ENCODE measurements at places on chromosomes 13 and 19.
A peak's percentile ranks its signal among the peaks of the same experiment; 100 is the strongest.

DNA sequence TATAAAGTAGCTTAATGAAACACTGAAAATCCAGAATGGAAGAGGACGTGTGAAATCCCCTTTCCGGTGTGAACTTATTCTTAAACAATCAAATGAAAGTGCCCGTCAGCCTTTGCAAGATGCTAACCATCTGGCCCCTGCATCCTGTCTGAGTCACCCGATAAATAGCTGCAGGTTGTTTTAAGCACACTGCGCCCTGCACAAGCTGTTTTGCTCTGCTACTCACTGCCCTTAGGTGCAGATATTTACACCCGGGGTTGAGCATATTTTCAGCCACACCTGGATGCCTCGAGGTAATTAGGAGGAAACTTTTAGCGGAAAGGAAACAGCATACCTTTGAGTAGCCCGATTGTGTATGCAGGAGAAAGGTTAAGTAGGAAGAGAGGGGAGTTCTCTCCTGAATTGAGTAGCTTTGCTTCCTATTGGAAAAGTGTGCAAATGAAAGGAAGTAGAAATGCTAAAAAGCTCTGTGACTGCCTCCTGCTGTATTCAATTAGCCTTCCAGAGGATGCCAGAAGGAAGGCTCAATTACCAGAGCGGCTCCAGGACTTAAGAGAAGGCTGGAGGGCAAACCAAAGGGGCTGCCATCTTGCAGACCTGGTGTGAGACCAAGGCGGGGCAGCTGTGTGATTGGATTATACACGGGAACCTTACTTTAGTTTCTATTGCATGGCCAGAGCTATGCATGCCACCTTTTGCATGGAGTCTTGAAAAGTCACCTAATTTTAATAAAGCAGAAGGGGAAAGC, 42.5 kb downstream of the IRS2 start:
- DNase-seq, result peak; percentile 25

DNA sequence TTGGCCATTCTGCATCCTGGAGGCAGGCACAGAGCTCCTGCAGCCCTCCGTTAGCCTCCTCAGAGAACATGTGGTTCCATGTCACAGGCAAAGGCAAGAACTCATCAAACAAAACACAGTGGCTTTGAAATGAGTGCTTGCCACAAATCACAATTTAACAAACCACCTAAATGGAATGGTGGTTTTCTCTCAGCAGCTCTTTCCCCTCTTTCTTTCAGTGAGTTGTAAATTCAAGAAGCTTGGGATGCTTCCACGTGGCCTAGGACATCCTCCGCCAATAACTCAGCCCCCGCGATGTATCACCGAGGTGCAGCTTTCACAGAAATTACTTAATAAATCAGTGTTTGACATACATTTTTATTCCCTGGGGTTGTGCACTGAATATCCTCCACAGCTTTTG, 65.4 kb upstream of the RFC3 start:
- no peak for DNase-seq

- DNase-seq, result no peak
These were observed 13.4 kb downstream of the PKN1 start for GRCh38 chr19:14446336-14447036.

- no peak for DNase-seq
These were observed 66.7 kb downstream of the SLC7A9 start for GRCh38 chr19:32802840-32803239.

- DNase-seq, result peak; percentile 43
These were observed 316.8 kb upstream of the KLF12 start for GRCh38 chr13:74450964-74451363.

DNA sequence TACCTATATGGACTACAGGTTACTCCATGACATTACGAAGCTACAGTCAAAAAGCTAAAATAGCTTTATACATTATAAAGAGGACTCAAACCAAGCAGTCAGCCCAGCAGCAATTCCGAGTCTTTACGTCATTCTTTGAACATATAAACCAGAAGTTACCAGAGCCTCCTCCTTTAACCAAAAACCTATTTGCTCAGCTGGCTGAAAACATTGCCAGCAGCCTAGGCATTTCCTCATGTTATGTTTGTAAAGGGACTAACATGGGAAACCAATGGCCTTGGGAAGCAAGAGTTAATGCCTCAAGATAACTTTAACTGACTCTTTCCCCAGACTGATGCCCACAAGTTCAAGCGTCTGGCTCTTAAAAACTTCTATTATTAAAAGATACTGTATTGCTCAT, 104.1 kb upstream of the ZNF492 start:
- no peak for DNase-seq

GRCh38 chr13:113091891-113092775, 13.5 kb upstream of the F7 start:
- DNase-seq, result no peak

DNA sequence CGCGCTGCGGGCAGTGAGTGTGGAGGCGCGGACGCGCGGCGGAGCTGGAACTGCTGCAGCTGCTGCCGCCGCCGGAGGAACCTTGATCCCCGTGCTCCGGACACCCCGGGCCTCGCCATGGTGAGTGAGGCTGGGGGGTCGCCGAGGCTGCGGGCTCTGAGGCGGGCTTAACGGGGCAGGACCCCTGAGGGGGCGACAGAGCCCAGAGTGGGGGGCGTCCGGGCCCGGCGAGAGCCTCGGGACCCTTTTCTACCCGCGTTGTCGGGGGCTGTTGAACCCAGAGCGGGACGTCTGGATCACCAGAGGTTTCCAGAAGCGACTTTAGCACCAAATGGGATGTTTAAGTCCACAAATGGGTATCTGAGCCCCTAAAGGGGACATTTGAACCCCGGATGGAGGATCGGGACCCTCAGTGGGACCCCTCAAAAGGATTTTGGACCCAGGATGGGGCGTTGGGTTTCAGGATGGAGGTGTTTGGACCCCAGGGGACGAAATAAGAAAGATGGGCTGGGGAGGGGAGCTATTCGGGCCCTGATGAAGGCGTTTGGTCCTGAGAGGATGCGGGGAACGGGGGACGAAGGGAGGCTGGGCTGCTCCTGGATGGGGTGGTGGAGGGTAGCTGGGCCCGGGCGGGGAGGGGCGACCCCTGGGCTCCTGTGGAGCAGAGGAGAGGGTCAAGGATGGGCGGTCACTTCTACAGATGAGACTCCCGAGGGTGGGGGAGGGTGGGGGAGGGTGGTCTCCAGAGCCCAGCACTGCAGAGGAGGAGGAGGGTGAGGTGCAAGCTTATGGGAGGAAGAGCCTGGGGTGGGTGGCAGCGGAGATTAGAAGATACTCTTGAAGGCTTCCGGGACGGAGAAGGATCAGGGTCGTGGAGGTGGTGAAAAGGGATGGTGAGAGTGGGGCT, at the start of gene CALM3:
Gene CALM3, plus strand, starts transcription at position 13 of the 907 bp plus-strand sequence. Its CDS starts 105 bp downstream, at position 118.
- no peak for DNase-seq

DNA sequence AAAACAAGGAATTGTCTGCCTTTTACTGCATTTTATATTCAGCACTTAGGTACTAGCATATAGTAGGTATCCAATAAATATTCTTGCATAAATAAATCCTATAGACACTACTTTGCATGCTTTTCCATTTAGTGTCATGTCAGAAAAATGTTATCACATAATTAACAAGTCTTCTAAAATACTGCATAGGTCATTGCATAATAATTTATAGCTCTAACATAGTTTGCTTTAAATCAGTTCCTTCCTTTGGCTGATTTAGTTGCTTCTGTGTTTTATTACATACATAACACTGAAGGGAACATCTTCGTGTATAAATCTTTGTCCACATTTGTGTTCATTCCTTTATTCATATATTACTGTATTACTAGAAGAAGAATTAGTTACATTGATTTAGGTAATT, 36.2 kb downstream of the WASF3 start:
- DNase-seq, result no peak

DNA sequence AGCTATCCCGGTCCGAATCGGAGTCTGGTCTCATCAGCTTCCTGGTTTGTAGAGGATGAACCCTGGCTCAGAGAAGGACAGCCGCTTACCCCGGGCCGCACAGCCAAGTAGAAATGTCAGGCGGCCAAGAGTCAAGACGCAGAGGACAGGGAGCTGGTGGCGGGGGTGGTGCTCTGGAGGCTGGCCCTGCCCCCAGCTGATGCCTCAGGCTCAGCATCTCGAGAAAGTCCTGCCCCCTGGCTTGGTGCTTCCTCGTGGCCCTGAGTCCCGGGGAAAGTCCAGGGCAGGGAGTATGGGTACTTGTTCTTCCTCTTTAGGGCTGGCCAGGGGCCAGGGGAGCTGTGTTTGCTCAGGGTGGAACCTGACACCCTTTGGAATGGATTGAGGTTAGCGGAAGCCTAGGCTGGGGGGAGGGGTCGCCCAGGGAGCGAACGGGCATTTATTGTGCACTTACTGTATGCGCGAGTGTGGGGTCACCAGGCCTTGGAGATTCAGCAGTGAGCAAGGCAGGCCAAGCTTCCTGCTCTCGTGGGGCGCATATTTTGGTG, 2.2 kb downstream of the TJP3 start:
- peak; percentile 31 for DNase-seq

- no peak for DNase-seq
These were observed 9.5 kb upstream of the VSTM2B start for GRCh38 chr19:29516358-29516725.

DNA sequence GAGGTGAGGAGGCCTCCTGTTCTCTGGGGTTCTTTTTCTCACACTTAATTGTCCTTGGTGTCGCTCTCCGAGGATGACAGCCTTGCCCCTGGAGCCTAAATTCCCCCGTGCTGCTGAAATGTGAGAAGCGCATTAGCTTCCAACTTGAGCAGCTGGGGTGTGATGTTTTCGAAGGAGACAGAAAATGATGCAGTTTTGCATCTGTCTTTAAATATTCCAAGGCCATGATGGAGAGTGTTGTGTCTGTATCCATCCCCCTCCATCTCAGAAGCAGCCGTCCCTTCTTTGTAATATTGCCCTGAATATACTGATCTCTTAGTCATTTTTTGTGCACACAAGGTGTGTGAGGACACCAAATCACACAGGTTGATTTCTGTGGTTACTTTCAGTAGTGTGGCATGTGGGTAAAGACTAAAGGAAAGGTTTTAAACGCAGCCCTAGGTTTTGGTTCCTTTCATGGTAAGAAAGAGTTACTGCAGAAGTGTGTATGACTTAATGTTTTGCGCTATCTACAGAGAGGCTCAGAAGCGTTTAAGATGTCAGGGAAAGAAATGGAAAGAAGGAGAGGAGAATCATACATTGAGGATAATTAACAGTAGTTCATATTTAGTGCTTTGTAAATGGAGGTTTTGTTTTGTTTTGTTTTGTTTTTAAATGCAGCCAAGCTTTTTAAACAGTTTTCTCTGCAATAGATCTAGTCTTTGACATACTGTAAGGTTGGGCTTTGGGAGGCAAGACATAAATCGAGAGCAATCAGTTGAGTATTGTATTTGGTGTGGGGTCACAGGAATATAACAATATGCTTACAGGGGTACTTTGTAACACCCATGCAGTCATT, 1.6 kb downstream of the NBEA start:
- no peak for DNase-seq

- no peak for DNase-seq
These were observed 5.1 kb downstream of the DNMT1 start for GRCh38 chr19:10189616-10190015.

- no peak for DNase-seq
These were observed 1993.2 kb downstream of the PCDH9 start for GRCh38 chr13:65236841-65237418.

DNA sequence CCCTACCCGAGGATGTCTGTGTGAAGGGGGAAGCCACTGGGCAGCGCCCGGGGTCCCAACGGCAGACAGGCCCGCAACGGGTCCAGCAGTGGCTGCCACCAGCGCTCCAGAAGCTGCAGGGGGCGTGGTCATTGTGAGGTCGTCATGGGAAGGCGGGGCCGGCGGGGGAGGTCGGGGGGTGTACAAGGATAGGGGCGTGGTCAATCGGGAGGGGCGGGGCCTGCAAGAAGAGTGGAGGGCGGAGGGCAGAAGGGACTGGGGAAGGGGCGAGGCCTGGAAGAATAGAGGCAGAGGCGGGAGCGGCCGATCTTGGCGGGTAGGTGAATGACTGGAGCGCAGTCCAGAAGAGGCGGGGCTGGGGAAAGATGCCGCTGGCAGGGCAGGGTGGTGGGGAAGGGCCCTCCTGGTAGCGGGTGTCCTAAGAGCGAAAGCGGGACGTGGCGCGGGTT, 4.4 kb downstream of the FUZ start:
- DNase-seq, result peak; percentile 74

- peak; percentile 74 for DNase-seq
These were observed 14.6 kb downstream of the FRY start for GRCh38 chr13:32045982-32046785.

GRCh38 chr13:108572782-108573211, 56.6 kb upstream of the MYO16 start:
- no peak for DNase-seq

DNA sequence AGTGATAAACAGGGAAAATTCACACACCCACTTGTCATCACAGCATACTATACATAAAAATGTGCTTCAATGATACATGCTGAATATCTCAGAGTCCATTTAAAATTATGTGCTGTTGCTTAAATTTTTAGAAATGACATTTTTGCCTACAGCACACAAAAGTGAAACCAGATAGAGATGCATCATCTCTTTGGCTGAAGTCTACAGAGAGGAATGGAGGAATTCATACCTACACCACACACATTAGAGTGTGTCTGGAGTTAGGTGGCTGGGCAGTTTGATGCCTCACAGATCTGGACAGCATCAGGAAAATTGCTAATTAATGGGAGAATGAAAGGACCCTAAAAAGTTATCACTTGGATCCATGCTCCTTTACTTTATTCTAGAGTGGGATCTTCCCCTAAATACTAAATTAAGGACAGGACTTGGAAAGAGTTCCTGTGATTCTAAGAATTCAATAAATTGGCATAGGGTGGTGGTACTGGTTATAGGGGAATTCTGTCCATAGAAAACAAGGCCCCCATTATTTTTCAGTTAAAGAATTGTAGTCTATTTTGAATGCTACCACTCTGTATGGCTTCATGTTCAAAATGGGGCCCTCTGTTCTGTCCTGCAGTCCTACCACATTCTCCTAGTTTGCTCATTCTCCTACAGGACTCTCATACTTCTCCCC, 41.3 kb downstream of the RCBTB2 start:
- DNase-seq, result peak; percentile 26

DNA sequence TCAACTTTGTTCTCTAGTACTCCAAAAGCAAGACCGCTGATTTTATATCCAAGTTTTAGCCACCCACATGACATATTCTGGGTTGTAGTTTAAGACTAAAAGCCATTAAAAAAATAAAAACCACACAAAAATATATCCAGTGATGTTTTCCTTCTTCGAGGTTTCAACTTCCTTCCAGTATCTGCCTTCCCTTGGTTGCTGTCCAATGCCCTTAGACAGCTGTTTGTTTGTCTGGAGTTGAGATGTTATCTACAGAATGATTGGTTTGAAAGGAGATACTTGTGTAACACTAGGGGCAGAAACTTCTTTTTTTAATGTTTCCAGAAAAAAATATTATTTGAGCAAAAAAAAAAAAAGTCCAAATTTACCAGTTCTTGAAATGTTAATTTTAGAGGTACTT, 591.5 kb upstream of the PCDH9 start:
- DNase-seq, result no peak

Measured in fibroblast of the aortic adventitia (primary cell).